Activated T-helper 1 cell treated with anti-CD3 and anti-CD28 coated beads, Interleukin-2, amount 50 U/mL, for 16 hours (primary cell): ENCODE measurements at places on chromosomes 7 and 10.

- DNase-seq: no peak
Measured at GRCh38 chr7:85019778-85020177, 167.1 kb downstream of the SEMA3D start.

DNA sequence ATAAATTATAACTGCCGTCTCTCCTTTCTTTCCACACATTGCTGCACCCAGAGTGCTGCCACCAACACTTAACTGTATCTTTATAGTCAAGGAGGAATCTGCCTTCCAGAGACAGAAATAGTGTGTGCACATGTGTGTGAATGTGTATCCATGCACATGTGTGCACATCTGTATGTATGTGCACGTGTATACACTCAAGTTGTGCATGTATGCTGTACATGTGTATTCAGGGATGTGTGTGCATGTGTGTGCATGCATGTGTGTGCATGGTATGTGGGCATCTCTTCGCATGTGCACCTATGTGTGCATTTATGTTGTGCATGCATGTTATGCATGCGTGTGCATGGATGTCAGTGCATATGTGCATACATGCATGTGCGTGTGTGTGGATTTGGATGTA is 253.3 kb downstream of the KLF6 start:
- DNase-seq: no peak

GRCh38 chr7:20200971-20201370 is 16.2 kb downstream of the MACC1 start:
- DNase-seq: no peak

DNA sequence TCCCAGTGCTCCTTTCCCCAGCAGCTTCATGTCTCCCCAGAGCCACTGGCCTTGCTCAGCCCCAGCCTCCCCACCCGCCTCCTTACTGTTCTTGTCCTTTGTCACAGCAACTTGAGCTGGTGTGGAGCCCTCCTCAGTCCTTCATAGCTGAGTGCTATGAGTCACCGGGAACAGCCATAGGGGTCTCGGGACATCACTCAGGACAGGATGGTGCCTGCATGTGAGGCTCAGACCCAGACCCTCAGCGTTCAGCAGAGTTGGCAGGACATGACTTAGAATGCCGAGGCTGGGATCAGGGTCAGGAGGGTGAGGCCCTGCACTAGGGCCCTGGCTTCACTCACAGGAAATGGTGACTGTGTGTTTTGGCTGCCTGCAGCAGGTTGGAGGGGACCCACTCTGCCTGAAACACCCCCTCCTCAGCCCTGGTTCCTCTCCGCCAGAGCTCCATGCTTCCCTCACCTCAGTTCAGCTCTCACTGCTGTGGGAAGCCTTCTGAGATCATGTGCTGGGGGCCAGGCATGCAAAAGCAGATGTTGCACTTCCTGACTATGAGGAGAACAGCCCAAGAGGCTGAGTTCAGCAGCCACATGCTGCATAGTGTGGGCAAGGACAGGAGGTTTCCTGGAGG is 40.7 kb upstream of the GJD4 start:
- DNase-seq: no peak

DNA sequence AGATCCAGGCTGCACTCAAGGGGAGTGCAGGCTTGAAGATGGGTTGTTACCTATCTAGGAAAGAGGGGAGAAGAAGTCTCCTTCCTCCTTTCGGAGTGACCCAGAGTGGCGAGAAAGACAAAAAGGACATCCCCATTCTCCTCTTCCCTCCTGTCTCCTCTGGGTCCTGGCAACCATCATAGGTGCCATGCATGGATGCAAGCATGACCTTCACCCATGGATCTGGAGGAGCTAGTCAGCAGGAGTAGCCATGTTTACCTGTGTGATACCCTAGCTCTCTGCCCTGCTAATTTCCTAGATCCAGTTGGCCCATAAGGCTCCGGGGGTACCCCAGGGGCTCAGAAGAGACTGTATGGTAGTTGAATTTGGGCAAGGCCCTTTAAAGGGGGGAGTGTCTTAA is 17.2 kb upstream of the CROT start:
- DNase-seq: no peak
